Stimulated activated CD8-positive, alpha-beta memory T cell treated with anti-CD3 and anti-CD28 coated beads, Interleukin-4, amount 100 ng/mL, for 24 hours (primary cell): ENCODE measurements at places on chromosomes 6 and 20.

GRCh38 chr20:44342248-44342647, 5.4 kb downstream of the R3HDML start:
- DNase-seq = no peak

GRCh38 chr6:12923644-12924235, 207.2 kb downstream of the PHACTR1 start:
- no peak for DNase-seq

GRCh38 chr20:47040506-47041125, 146.0 kb downstream of the EYA2 start:
- no peak for DNase-seq

DNA sequence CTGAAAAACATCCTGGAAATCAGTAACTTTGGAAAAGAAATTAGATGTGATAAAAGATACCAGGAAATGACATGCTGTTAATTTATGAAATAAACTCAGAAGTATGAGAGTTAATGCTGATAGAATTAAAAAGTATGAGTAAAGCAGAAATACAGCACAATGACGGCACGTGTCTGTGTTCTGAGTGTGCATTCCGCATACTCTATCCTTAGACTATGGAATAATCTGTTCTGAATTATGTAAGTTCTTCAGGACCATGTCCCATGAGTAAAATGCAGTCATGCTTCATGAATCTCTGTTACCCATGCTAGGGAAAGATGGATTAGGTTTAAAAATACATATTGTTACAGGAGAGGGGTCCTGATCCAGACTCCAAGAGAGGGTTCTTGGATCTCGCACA, 21.7 kb downstream of the HECA start:
- no peak for DNase-seq

GRCh38 chr20:63317601-63318291, 24.8 kb downstream of the COL20A1 start:
- no peak for DNase-seq

- no peak for DNase-seq
Measured at GRCh38 chr20:15327123-15327522, 989.7 kb upstream of the FLRT3 start.

GRCh38 chr20:47102629-47103028, 208.0 kb downstream of the EYA2 start:
- DNase-seq = no peak

- DNase-seq = no peak
Measured at GRCh38 chr6:33209856-33210255, 1.6 kb downstream of the RING1 start.

- no peak for DNase-seq
Measured at GRCh38 chr20:16013631-16014030, 559.6 kb downstream of the KIF16B start.

DNA sequence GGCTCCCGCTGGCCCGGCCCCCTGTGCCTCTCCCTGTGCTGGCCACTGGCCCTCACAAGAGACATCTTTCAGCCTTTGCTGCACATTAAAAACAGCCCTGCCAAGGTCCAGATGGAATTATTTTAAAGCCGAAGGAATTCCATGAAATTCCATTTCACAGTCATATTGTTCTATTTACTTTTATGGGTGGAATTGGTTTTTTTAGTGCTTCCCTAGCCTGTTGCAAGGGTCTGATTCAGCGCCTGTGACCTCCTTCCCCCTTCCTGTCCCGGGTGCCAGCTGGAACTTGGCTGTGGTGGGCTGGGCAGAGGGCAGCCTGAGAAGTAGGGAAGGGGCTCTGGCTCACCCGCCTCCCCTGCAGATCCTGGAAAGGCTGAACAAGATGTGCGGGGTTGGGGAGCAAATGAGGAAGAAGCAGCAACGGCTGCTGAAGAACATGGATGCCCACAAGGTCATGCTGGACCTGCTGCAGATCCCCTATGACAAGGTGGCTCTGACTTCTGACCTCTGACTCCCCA, 34.3 kb downstream of the UQCC2 start:
- no peak for DNase-seq

GRCh38 chr6:996271-996852, 303.4 kb upstream of the EXOC2 start:
- no peak for DNase-seq

- DNase-seq = no peak
Measured at GRCh38 chr20:44173116-44173515, 13.9 kb downstream of the JPH2 start.
